Bronchial epithelial cell (primary cell): ENCODE measurements at places on chromosomes 2 and 18.

- DNase-seq, result no peak
Observed at GRCh38 chr2:120250640-120251039, 2.0 kb upstream of the RALB start.

- DNase-seq, result peak; percentile 72
Observed at GRCh38 chr2:70947556-70948184, 12.0 kb downstream of the ATP6V1B1 start.

DNA sequence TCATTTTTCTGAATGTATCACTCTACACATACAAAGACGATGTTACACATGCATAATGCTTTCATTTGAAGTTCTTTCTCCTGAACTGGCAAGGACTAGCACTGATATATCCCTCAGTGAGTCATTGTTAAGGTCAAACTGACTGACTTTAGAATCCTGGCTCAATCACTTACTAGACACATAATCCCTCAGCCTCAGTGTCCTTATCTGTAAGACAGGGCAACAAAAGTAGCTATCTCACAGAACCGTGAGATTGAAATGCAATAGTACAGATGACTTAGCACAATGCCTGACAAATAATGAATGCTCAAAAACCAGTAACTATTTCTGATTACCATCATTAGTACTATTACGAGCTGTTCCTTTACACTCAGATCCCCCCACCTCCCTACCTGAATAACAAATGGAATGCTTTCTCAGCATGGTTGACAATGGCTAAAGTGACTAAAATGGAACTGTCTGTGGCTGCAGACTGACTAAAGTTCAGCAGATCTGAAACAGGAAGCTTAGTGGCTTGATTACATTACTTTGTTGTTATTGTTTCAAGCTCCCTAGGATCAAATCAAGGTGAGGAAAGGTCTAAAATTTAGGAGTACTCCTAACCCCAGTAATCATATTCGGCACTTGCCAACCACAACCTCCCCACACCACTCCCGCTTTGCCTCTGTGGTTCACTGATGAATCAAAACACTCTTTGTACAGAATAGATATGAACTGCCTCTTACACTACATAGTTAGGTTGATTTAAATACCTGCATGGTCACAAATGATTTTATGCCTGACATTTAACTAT, 35.8 kb upstream of the CACNB4 start:
- peak; percentile 13 for DNase-seq

DNA sequence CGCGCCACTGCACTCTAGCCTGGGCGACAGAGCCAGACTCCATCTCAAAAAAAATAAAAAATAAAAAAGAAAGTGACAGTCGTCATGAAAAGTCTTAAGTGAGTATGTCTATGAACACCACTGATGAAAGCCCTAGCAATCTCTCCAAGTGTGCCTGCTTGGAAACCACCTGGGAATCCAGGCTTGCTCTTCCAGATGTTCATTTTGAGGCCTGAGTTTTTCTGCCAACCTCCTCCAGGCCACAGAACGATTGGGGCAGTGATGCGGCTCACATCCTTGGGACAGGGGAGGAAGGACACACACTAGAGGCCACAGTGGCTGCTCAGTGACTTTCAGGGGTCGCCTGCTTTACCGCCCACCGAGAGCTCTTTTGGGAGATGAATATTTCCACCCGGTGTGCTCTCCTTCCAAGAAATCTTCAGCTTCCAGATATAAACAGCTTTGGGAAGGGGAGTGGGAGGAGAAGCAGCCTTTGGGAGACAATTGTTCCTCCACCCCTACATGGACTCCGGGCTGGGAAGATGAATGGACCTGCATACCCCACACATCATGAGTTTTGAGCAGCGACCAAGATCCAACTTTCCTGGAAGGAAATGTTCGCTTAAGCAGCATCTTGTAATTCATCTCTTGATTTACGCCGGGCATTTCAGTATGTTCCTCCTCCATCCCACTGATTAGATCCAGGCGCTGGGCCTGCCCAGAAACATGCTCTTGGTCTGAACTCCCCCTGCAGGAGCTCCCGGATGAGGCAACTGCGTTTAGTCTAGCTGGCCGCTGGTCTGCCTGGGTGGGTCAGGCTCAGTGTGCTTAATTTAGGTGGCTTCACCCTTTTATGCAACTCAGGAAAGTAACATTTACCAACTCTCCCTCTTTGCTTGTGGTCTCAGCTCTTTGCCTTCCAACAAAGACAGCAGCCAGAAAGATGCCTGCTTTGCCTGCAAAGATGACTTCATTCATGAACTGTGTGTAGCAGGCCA, 6.2 kb upstream of the ARMC9 start:
- no peak for DNase-seq

- peak; percentile 90 for DNase-seq
Observed at GRCh38 chr18:7945882-7946281, 378.8 kb downstream of the PTPRM start.

GRCh38 chr18:31819106-31819924, 58.6 kb upstream of the SLC25A52 start:
- DNase-seq, result peak; percentile 52

- DNase-seq, result peak; percentile 70
Observed at GRCh38 chr2:64652231-64653108, 1.2 kb downstream of the SERTAD2 start.

- no peak for DNase-seq
Observed at GRCh38 chr2:205475416-205475768, 206.9 kb upstream of the NRP2 start.

DNA sequence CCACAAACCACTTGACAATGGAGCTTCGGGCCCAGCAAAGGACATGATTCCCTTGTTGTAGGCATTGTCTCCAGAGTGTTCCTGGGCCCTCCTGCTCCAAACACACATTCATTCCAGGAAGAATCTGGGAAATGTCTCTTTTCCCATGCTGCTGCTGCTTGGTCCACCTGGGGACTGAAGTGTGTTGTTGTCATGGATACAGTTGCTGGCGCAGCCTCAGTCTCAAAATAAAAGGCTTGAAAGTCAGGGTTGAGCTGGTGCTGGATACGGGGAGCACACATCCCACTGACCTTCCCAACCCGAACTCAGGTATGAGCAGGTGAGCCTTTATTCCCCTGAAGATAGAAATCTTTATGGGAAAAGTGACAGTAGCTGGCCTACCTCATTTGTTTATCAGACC, 30.6 kb upstream of the SPP2 start:
- no peak for DNase-seq

DNA sequence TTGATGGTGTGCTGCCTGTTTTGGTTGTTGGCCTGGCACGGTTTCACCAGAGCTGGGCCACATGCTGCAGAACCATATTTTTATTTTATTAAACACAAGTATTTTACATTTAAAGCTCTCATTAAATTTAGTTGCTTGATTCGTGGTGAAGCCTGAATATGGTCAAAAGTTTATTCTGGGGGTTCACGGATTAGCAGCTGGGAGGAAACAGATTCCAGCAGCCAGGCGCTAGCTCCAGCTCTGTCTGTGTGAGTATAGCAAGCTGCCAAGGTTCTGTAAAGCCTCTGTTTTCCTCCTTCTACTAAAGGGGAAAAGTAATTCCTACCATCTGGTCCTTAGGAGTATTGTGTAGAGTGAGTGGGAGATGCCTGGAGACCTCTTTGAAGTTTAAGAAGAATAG, 22.5 kb downstream of the GATA6 start:
- no peak for DNase-seq

GRCh38 chr2:226798422-226799210, 1.0 kb downstream of the IRS1 start:
- no peak for DNase-seq

- DNase-seq, result peak; percentile 67
Observed at GRCh38 chr2:108637304-108637669, 82.0 kb upstream of the RANBP2 start.

DNA sequence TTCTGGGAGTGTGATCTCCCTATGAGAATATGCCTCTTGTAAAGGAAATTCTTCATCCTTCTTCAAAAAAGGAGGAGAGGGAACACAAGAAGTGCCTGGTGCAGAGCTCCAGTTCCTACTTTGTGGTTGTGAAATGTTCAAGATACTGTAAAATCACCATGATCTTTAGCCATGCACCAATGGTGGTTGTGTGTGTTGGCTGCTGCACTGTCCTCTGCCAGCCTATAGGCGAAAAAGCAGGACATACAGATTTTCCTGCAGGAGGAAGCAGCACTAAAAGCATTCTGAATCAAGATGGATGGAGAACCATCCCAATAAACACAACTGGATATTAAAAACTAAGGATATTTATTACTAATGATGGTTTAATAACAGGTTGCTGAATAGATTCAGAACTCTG, 6.2 kb upstream of the KLHL14 start:
- no peak for DNase-seq

- DNase-seq, result peak; percentile 68
Observed at GRCh38 chr18:54150226-54150625, 74.2 kb downstream of the MBD2 start.

DNA sequence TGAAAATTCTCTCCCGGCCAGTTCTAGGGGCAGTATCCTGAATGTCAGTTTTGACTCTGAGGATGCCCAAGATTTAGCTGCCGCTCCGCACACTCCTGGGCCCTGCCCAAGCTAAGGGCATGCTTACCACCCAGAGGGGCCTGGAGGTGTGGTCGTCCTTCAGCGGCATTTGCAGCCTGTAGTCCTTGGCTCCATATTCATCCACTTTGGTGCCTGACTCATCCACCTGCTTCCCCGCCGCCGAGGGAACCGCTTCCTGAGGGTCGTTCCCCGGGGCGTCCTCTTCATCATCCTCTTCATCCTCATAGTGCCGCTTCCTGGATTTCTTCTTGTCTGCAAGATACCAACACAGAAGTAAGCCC, 577 bp downstream of the ERCC3 start:
- peak; percentile 17 for DNase-seq

- DNase-seq, result no peak
Observed at GRCh38 chr2:122011493-122012270, 256.2 kb downstream of the TSN start.

DNA sequence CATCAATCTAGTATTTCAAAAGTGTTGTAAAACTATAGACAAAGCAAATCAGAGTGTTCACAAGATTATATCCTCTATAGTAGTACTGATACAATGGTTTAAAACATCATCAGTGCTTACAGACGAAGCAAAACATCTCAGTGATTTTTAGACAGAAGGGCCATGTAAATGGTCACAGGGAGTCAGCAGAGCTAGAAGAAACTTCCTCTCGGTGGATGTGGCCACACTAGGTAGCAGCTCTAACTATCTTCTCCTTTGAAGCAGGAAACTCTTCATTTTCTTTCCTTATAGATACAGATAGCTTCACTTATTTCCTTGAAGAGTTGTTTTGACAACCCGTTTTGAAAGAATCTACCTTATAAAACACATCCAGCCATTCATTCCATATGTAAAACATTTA, 80.4 kb upstream of the CD226 start:
- no peak for DNase-seq

- DNase-seq, result no peak
Observed at GRCh38 chr2:211591426-211591825, 947.2 kb downstream of the ERBB4 start.

DNA sequence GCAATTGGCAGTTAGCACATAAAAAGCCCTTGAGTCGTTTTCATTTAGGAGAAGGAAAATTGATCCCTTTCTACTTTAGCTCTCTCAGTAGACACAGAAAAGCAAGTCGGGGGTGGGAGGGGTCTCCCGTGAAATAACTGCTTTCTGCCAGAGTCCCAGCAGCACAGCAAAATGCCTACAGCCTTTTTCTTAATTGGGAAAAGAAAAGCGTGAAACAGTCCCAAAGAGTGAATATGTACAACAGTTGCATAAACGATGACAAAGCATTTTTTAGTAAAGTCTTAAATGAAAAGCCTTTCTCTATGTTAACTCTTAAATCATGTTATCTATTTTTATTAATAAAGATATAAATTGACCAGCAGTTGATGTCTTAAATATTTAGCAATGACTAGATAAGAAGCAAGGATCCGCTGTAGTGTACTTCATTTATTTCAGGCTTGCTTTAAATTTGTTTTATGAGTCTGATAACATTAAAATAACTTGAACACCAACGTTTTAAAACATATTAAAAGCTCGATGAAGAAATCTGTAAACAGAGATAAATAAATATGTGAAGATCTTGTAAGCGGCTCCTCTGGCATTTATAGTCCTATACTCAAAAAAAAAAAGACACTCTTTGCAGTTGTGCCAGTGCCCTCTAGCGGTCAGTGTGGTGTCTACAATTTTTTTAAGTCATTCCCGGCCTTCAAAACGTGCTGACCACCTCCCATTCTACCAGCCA, 42.3 kb upstream of the ATIC start:
- peak; percentile 72 for DNase-seq

GRCh38 chr18:8639762-8640161, 30.5 kb downstream of the RAB12 start:
- no peak for DNase-seq

DNA sequence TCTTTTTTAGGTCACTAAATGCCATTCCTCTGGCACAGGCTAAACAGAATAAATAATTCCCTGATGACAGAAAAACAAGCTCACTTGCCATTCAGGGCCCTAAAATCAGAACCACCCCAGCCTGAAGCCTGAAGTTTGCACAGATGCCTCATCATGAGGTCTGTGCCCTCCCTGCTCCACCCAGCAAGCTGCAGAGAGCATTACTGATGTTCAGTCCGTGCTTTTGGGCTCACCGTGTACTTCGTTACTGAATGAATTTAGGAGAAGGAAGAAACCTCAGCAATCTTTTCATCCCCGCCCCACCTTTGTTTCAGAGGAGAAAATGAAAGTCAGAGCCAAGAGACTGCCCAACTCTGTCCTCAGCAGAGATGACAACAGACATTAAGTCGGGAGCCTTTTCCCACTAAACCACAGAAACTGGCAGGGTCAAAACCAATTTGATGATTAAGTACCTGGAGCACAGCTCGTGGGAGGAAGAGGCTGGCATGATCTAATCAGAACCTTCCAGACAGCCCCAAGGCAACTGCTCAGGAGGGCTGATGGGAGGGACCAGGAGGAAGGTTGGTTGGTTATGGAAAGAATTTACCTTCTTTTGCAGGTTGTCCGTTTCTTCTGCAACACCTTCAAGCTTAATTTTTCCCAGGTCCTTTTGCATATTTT, 122.7 kb downstream of the LAMA1 start:
- DNase-seq, result peak; percentile 87

DNA sequence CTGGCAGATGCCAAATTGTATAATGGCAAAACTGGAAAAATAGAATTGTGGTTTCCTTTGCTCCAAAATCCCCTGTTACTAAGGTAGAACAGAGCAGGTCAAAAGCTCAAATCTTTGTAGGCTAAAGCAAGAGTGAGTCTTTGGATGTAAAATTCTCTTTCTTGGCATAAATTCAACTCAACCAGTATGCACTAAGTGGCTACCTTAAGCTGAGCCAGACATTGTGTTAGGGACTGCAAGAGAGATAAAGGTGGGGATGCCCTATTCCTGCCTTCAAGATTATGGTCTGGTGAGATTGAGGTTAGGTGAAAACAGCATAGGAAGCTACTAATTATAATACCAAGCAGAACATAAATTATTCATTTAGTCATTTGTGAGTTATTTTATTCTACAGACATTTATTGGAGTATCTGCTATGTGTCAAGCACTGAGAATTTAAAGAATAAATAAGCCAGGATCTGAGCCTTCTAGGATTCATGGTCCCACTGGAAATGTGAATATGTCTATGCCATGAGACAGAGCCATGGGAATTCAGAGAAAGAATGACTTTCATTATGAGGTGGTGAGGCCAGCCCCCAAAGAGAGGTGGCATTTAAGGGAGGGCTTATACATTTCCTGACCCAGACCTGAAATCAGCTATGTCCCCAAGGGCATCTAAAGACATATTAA, 198.0 kb upstream of the NCKAP5 start:
- DNase-seq, result no peak
